Activated T-helper 1 cell treated with anti-CD3 and anti-CD28 coated beads, Interleukin-2, amount 50 U/mL, for 16 hours (primary cell): ENCODE measurements at places on chromosomes 3 and 15.

GRCh38 chr3:138624518-138624917 is 15.9 kb downstream of the FAIM start:
- DNase-seq: no peak

DNA sequence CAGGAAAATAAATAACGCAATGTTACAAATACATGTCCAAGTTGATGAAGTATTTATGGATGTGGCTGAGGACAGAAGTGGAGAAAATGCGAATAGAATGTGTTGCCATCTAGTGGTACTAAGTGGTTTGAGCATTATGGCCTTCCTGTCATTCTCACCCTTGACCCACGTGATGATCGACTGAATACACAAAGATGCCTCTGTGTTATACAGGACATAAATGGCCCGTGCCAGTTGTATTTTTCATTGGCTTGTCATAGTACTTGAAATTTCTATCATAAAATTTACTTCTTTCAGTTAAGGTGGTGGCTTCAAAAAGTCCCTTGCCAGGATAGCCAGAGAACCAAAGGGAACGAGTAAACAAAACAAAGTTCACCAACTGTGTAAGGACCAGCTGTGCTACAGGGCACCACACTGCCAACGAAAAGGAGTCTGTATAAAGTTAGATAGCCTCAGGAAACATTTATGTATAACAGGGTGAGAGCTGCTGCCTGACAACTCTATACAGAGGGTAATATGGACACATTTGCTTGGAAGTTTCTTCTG is 103.7 kb downstream of the MYH15 start:
- DNase-seq: no peak

DNA sequence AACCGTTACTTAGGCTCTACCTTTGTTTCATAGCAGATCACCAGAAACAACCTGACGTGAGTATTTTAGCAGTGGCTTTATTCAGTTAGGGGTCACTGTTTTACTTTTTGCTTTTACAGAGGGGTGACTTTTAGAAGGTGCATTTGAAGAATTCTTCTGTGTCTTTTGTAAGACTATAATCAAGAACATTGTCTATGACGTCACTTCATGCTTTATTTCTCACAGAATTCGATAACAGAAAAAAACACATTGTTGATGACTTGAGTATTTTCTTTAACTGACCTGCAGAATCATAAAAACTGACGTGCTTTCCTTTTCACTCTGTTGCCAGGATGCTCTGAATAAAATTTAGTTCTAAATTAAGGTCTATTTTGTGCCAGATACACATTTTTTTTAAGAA is 244.5 kb downstream of the SLC9A9 start:
- DNase-seq: no peak

GRCh38 chr3:166743481-166744134 is 636.5 kb downstream of the ZBBX start:
- no peak for DNase-seq

GRCh38 chr3:11131371-11131770 is 22.9 kb upstream of the HRH1 start:
- DNase-seq: no peak
